ENCODE measurements at places on chromosomes 7 and 10.

- DNase-seq = no peak
Observed at GRCh38 chr10:113959383-113959760, 84.3 kb upstream of the ADRB1 start.

- no peak for DNase-seq
Observed at GRCh38 chr7:66950763-66951162, 29.7 kb downstream of the TMEM248 start.

DNA sequence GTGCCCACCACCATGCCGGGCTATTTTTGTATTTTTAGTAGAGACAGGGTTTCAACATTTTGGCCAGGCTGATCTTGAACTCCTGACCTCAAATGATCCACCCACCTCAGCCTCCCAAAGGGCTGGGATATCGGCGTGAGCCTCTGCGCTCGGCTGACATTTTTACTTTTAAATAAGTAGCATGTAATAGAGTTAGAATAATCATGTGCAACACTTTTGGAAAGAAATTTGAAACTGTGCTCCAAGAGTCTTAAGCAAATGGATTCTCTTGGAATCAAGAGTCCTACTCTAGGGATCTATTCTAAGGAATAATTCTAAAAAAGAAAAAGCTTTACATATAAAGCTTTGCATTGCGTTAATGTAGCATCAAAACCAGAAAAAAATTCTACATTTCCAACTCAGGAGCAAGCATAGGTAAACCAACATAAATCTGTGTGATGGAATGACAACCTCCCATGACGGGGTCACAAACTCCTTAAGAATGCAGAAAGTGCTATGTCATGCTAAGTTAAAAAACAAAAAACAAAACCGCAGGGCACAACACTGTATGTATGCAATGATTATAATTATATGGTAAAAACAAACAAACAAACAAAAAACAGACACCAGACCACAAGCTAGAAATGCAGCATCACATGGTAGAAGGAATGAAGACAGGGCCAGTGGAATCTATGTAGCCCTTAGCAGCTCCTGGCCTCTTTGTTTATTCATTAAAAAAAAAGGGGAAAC is 98.7 kb downstream of the RNF216 start:
- no peak for DNase-seq

- no peak for DNase-seq
Observed at GRCh38 chr7:26105931-26106330, 46.1 kb upstream of the NFE2L3 start.

DNA sequence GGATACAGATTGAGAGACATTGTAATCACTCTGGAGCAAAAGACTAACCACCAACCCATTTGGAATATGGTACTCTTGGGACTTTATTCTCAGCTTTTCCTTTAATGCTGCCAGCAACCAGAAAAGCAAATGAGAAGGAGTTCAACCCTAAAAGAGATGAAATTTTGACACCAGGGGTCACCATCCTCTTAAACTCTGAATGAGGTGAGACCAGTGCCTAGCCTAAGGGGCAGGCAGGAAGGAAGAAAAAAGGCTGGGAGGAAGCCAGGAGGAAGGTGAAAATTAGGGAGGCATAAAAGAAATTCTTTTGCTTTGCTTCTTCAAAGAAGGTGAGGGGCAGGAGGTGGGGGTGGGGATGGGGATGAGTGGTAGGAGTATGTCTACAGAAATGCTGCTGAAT is 135.8 kb downstream of the JAZF1 start:
- DNase-seq = no peak

DNA sequence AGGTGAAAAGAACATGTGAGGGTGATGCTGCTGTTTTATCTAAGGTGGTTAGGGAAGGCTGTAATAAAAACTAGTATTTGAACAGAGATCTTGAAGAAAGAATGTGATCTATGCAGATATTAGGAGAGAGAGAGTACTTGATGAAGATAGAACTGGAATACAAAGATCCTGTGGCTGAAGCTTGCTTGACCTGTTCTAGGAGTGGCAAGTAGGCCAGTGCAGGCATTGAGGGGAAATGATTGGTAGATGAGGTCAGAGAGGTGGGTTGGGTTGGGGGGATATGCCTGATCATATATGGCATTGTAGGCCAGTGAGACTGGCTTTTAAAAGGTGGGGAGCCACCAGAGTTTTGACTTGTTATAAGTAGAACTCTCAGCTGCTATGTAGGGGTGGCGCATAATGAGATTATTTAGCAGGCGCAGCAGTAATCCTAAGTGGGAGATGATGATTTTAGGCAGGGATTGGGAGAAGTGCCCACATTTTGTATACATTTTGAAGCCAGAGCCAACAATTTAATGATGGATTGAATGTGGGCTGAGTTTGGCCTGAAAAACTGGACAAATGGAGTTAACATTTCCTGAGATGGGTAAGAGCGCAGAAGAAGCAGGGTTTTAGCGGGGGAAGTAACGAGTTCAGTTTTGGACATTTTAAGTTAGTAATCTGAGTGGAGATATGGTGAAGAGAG is 8.2 kb downstream of the CCSER2 start:
- DNase-seq = no peak

- DNase-seq = no peak
Observed at GRCh38 chr7:34569975-34570699, 87.9 kb upstream of the NPSR1 start.

- no peak for DNase-seq
Observed at GRCh38 chr10:69435966-69436520, 15.2 kb upstream of the TSPAN15 start.

DNA sequence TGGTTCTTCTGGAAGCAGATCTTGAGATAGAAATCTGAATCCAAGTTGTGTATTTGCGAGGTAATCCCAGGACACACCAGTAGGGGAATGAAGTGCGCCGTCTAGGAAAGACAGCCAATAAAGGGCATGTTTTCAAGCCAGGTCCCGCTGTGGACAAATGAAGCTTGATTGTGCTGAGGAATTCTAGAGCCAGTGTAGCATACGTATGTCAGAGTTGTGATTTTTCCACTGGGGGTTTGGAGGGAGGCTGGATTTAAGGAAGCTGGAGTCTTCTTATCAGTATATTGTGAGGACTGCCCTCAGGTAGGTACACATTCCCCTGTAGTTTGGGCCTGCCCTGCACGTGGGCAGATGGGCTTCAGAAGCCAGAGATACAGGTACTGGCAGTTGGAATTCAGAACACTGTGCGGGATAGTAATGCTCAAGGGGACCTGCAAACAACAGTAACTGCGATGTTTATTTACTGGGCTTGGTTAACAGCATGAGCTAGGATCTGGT is 50.9 kb downstream of the GALNT11 start:
- DNase-seq = no peak

DNA sequence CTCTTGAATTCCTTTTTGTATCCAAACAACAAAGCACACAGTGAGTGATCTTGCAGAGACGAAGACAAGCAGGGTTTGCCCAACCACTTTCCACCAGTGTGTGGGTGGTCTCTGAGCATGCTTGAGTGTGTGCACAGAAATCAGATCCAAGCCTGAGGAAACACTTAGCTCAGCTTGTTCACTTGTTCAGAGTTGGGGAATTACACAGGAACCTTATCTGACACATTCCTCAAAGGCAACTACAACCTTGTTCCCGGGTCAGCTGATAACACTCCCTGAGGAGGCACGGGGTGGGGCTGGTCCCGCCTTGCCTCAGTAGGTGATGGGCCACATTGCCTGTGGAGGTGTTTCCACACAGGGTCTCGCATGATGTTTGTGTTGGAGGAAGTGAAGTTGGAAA is 216.9 kb downstream of the DYNC1I1 start:
- DNase-seq = no peak

- DNase-seq = no peak
Observed at GRCh38 chr7:24406053-24406788, 122.2 kb downstream of the NPY start.

DNA sequence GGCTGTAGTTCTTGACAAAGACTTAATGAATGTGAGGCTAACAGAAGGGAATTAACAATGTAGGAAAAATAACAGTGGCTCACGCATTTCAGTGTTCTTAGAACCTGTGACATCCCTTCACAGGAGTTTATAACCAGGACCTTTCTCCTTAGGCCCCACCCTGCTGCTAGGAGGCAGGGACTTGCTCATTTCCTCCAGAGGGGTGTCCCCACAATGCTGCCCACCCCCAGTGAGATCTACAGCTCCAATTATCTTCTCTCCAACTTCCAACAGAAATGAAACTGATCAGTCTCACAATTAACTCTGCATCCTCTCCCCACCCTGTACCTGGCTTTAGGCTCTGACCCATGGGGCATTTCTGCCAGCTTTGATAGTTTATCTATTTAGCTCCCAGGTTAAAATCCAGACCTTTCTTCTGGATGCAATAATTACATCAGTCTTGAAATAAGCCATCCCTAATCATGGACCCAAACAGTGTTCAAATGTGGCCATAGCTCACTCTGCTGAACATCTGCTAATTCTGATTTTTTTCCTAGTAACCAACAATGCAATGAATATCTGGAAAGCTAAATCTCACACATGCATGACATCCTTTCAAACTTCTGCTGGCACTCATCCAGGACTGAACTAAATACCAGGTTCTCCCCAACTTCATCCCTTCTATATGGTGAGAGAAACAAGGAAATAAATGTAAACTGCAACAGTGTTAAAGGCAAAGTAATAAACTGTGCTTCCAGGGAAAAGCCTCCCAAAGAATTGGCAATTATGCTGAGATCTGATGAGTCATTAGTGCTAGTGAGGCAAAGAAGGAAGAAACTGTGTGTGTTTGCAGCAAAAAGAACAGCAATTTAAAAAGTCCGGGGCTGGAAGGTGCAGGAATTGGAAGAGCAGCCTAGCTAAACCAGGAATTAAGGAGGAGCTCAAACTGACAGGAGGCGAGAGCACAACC is 64.6 kb downstream of the HERPUD2 start:
- no peak for DNase-seq

DNA sequence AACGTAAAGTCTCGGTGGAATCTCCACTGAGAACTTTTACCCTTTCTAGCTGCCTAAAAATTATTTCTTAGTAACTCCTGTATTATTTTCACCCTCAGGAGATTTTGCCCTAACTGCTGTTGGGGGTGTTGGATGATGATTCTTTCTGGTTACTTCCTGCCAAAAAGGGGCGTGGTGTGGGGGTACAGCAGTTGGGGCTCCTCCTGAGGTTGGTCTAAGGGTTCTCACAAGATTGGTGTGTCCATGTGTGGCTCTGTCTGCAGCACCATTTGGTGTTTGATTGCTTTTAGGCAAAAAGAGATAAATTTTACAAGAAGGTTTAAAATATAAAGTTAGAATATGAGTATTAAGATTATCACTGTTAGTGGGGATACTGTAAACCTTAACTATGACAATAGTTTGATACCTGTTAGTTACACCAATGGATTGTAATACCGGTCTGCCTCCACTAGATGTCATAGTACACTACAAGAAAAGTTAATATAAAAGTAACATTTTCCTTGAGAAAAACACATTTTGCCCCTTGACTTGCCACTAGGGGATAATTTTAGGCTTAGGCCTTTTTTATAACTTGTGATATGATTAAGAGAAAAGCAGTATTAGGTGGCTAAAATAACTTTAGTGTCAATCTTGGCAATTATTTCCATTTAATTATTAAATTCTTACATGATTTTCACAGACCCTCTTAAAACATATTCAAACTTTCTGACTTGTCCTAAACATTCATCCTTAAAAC is 928.7 kb downstream of the IPMK start:
- no peak for DNase-seq

GRCh38 chr10:36254199-36254598 is 612.1 kb upstream of the FZD8 start:
- no peak for DNase-seq

DNA sequence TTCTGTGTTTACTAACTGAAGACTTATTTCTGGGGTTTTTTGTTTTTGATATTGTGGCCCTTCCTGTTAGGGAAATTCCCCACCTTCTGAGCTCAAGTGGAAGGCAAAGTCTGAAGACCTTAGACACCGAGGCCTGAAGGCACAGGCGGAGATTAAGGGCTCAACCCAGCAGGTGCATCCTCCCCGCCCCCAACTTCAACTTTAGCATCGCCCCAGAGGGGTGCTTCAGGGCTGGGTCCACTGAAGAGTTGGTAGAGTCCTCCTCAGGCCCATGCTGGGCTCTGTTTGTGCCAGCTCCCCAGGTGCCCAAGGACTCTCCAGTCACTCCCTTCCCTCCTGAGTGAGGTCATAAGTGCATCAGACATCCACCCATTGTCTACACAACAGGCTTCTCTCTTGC is 9.4 kb upstream of the PPIA start:
- DNase-seq = no peak

GRCh38 chr7:44372560-44373417 is 47.4 kb upstream of the CAMK2B start:
- DNase-seq = no peak

- no peak for DNase-seq
Observed at GRCh38 chr7:93981480-93981874, 22.7 kb downstream of the BET1 start.

- DNase-seq = no peak
Observed at GRCh38 chr10:17787087-17787961, 21.8 kb upstream of the MRC1 start.

DNA sequence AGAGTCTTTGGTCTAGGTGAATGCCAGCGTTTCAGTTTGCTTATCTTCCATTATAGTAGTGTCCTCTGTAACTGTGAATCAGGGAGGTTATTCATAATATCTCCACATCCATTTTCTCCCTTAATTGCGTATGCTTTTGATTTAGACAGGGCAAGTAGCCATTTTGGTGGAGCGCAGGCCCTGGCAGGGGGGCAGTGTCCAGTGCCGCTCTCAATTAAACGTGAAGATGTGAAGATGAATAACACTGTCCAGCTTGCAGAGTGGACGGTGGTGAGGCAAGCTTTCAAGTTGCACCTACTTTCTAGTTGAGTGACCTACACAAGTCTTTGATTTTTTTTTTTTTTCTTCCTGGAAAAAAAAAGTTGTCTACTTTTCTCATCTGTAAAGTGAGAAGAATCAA is 4.5 kb downstream of the TSPAN14 start:
- no peak for DNase-seq

- DNase-seq = no peak
Observed at GRCh38 chr10:77686650-77687417, 49.2 kb upstream of the KCNMA1 start.

GRCh38 chr7:154792436-154793055 is 210.4 kb downstream of the PAXIP1 start:
- DNase-seq = no peak

- DNase-seq = no peak
Observed at GRCh38 chr10:13087986-13088618, 11.9 kb upstream of the OPTN start.

DNA sequence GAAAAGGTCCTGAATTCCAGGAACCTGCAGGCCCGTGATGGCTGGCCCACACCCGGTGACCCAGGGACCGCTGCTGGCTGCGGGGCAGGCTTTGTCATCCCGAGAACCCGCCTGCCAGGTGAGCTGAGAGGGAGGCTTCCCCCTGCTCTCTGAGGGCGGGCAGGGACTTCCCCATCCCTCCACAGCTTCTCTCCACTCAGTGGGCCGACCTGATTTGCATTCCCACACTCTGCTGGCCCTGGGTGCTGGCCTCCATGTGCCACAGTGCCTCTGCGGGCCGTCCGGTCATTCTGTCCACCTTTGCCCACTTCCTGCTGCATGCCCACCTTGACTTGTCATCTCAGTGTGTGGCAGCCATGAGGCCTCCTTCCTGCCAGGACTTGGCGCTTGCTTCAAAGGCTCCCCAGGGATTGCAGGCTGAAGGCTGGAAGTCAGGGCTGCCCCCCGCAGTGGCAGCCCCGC is 35.3 kb downstream of the PALD1 start:
- DNase-seq = no peak
